ENCODE measurements at places on chromosomes 3 and 15. TPM values are rescaled to one million over a fixed set of nuclear protein-coding genes. Genes with fewer than 3 reads are reported as not detected.
A peak's percentile ranks its signal among the peaks of the same experiment; 100 is the strongest.

The GABRR3 gene
- not detected for total RNA-seq

The CADM2 gene
- 1.6 TPM for total RNA-seq

The HIGD2B gene
- not detected for total RNA-seq

The MITF gene
- total RNA-seq, result 22.7 TPM

The HRG gene
- total RNA-seq, result not detected

The ISL2 gene
- 2.3 TPM for total RNA-seq

The RHCG gene
- total RNA-seq, result 0.73 TPM

The TAGLN3 gene
- total RNA-seq, result not detected

The SERINC4 gene
- total RNA-seq, result not detected

The SNX22 gene
- total RNA-seq, result 41.1 TPM

The INKA1 gene
- total RNA-seq, result not detected

DNA sequence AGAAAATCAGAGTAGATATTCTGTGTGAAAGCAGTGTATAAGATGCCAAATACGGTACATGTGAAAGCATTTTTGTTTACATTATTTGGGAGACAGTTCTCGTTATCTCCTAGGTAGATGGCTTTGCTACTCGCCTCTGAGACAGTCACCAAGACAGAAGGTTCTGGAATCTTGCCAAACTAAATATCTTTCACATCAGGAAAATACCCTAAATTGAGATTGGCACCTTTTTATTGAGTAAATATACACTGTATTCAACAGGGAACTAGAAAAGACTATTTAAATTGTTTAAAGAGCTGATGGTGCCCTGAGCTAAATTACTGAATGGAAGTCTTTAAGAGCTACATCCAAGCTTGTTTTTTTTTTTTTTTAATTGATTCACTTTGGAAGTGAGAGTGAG is 3.4 kb downstream of the FGD5 start:
- peaks cover 20% of the 10 kb centered on the region for H3K36me3 ChIP-seq
- no peak for DNase-seq
- H3K27me3 ChIP-seq, result no peaks in the 10 kb centered on the region
- H3K4me3 ChIP-seq, result no peak overlapping the region
- no peak overlapping the region for H3K27ac ChIP-seq
- peaks cover 7% of the 10 kb centered on the region for H3K4me1 ChIP-seq

DNA sequence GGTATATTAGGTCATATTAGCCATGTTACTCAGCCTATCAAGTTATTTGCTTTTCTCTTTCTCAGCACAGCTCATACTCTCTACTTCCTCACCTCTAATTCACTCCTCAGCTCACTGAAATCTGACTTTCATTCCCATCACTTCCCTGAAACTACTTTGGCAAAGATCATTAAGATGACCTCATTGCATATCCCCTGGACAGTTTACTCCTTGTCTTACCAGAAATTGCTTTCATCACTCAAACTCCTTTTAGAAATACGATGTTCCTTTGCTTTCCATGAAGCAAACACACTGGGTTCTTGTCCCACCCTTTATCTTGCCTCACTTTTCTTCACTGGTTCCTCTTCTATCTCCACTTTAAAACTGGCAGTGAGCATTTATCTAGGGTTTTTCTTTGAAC is 354.4 kb downstream of the TUSC7 start:
- no peak overlapping the region for H3K27ac ChIP-seq
- DNase-seq, result peak; percentile 16
- peaks cover 15% of the 10 kb centered on the region for H3K4me1 ChIP-seq
- H3K27me3 ChIP-seq, result no peaks in the 10 kb centered on the region

GRCh38 chr3:5429517-5429890 is 242.0 kb downstream of the EDEM1 start:
- H3K27ac ChIP-seq, result no peak overlapping the region
- no peak for DNase-seq
- no peaks in the 10 kb centered on the region for H3K27me3 ChIP-seq
- H3K36me3 ChIP-seq, result no peaks in the 10 kb centered on the region
- no peaks in the 10 kb centered on the region for H3K4me1 ChIP-seq

DNA sequence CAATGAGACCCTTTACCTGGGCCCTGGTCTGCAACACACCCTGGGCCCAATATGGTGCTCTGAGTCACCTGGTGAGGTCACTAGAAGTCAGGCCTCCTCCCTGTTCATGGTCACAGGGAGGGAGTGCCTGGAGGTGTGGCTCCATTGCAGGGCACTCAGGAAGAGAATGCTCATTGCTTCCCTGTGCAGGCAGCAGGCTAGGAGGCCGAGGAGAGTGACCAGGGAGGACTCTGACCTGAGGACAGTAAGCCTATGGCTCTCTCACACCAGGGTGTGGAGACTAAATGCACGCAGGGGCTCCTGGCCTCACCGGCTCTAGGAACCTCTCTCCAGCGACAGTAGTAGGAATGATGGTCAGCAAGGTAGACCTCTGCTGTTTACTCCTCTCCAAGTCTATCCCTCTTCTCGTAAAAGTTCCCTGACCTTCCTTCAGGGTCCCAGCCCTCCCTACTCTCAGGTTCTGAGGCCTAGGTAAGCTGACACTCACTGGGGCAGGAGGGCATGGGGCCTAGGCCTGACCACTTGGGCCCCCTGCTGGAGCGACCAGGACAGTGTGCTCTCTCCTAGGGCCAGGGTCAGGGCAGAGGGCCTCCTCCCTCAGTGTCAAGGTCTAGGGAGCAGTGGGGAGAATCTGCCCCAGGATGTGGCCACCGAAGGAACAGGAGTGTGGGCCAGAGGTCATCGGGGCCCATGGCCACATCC is 9.6 kb upstream of the SLCO2A1 start:
- H3K27me3 ChIP-seq, result no peaks in the 10 kb centered on the region
- no peak overlapping the region for H3K4me3 ChIP-seq
- H3K4me1 ChIP-seq, result no peaks in the 10 kb centered on the region
- H3K27ac ChIP-seq, result peak overlapping the region; percentile 77
- DNase-seq, result peak; percentile 89

GRCh38 chr15:31013863-31014607 is 22.6 kb upstream of the MTMR10 start:
- no peaks in the 10 kb centered on the region for H3K4me1 ChIP-seq
- H3K27me3 ChIP-seq, result no peaks in the 10 kb centered on the region
- DNase-seq, result no peak
- no peak overlapping the region for H3K4me3 ChIP-seq

- no peak overlapping the region for H3K27ac ChIP-seq
- no peak for DNase-seq
- no peaks in the 10 kb centered on the region for H3K27me3 ChIP-seq
- H3K4me1 ChIP-seq, result no peaks in the 10 kb centered on the region
Observed at GRCh38 chr3:15998911-15999310, 175.6 kb upstream of the GALNT15 start.

GRCh38 chr15:41596972-41597371 is 38.0 kb downstream of the TYRO3 start:
- no peak overlapping the region for H3K4me3 ChIP-seq
- no peak overlapping the region for H3K27ac ChIP-seq
- H3K27me3 ChIP-seq, result no peaks in the 10 kb centered on the region
- H3K4me1 ChIP-seq, result no peaks in the 10 kb centered on the region

DNA sequence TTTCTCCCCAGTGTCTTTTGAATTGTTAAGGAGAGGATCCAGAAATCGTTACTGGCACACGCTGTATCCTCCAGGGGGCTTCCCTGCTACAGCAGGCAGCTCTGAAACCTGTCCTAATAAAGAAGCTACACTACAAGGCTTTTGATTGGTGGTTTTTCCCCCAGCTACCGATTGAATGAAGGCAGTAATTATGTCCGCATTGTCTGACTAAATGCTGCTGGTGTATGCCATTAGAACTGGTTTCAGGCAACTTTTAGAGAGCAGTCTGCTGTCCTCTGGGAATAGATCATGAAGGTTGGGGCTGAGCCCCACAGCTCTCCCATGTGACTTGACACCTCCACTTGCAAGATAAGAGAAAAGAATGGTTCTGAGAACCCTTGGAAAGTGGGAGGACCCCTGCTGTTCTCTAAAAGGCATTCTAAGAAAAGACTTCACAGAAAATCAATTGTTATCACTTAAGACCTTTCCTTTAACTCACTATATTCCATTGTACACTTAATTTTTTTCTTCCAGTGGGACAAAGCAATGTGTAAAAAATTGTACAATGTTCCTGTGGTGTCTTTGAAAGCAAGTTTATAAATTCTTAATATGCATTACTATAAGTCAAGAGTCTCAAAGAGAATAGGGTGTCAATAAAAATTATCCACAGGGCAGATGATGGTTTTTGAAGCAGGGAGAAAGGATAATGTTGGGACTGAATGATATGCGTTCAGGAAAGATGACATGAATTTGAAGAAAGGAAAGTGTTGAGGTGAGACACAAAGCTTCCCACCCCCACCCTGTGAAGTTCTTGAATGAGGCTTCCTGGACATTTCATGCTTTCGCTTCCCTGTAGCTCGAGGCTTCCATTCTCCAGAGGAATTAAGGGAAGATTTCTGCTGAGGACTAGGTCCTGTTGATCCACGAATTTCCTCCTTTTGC is 53.0 kb upstream of the DAZL start:
- no peaks in the 10 kb centered on the region for H3K36me3 ChIP-seq
- no peak for DNase-seq
- no peaks in the 10 kb centered on the region for H3K27me3 ChIP-seq
- no peak overlapping the region for H3K27ac ChIP-seq

DNA sequence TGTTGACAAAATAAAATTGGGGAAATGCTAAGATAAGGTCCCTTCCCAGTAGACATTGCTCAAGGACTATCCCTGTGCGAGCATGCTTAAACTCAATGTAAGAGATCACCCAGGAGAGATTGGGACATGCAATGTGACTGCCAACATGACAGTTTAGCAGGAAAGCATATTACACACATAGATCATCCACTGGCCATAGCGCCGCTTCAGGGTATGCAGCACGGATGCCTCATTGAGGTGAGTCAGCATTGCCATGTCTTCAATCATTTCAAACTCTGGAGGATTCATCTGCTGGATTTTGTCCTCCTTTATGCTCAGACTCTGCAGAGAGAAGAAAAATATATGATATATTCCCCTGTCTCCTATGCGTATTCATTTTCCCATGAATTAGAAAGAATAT is 8.9 kb downstream of the MYH15 start:
- no peaks in the 10 kb centered on the region for H3K4me1 ChIP-seq
- H3K36me3 ChIP-seq, result no peaks in the 10 kb centered on the region
- H3K4me3 ChIP-seq, result no peak overlapping the region
- no peak overlapping the region for H3K27ac ChIP-seq

DNA sequence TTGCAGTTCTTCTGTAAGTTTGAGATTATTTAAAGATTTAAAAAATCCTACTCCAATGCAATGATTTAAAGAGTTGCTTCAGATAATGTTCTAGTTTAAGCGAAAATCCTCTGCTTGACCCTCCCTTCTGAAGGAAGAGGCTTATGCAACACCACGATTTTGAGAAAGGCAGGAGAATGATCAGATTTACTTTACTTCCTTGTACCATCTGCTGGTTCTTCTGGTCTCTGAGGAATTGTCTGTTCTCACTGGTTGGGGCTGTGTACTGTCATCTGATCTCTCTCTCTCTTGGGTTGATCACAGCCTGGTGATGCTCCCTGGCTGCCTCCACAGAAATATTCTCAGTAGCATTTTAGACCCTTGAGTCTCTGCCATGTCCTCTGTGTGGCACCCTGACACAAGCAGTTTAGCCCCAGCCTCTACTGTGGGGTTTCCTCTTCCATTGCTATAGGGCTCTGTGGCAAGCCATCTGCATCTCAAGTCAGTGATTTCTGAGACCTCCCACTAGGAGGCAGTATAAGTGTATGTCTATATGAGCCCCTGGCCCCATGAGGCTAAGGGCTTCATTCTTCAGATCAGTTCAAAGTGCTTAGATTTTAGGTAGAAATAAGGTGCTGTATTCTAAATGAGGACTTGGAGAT is 50.8 kb upstream of the PLAAT1 start:
- no peaks in the 10 kb centered on the region for H3K27me3 ChIP-seq
- H3K36me3 ChIP-seq, result no peaks in the 10 kb centered on the region
- H3K4me1 ChIP-seq, result no peaks in the 10 kb centered on the region
- H3K4me3 ChIP-seq, result no peak overlapping the region
- peak; percentile 54 for DNase-seq
- H3K27ac ChIP-seq, result no peak overlapping the region

GRCh38 chr3:141680620-141681389 is 57.3 kb upstream of the RNF7 start:
- no peaks in the 10 kb centered on the region for H3K27me3 ChIP-seq
- no peak overlapping the region for H3K4me3 ChIP-seq
- H3K36me3 ChIP-seq, result no peaks in the 10 kb centered on the region
- no peak for DNase-seq
